ENCODE measurements at places on chromosomes 16 and 17. TPM values are rescaled to one million over a fixed set of nuclear protein-coding genes. Genes with fewer than 3 reads are reported as not detected.

The SYT17 gene
- 9.8 TPM for total RNA-seq

The PKMYT1 gene
- total RNA-seq = 92.5 TPM

The HOXB3 gene
- 3.9 TPM for total RNA-seq

The IL17C gene
- not detected for total RNA-seq

The TEKT1 gene
- total RNA-seq = 0.12 TPM

The CSH2 gene
- total RNA-seq = not detected

The INO80E gene
- total RNA-seq = 114 TPM

The TMEM186 gene
- 14.9 TPM for total RNA-seq

The C1QTNF1 gene
- total RNA-seq = 36.0 TPM

The TPSB2 gene
- not detected for total RNA-seq

The CHD9NB gene
- 1.6 TPM for total RNA-seq

The ALDH3A1 gene
- 783 TPM for total RNA-seq

The ZACN gene
- total RNA-seq = 0.07 TPM

The KRT36 gene
- not detected for total RNA-seq

The VAT1L gene
- not detected for total RNA-seq

The HSD17B1 gene
- 1.1 TPM for total RNA-seq

The SLC5A10 gene
- total RNA-seq = 0.18 TPM

The NGFR gene
- total RNA-seq = 0.69 TPM

The TAC4 gene
- not detected for total RNA-seq
